Neuronal stem cell (in vitro differentiated cells): ENCODE measurements at places on chromosomes 16 and 17.

GRCh38 chr16:24146518-24146917 is 109.6 kb upstream of the CACNG3 start:
- no peak overlapping the region for H3K4me3 ChIP-seq
- DNase-seq: no peak
- no peak overlapping the region for H3K27ac ChIP-seq
- no peaks in the 10 kb centered on the region for H3K4me1 ChIP-seq
- no peaks in the 10 kb centered on the region for H3K27me3 ChIP-seq

- DNase-seq: no peak
- no peaks in the 10 kb centered on the region for H3K36me3 ChIP-seq
- no peak overlapping the region for H3K4me3 ChIP-seq
Observed at GRCh38 chr16:10577305-10578202, 2.8 kb downstream of the EMP2 start.

DNA sequence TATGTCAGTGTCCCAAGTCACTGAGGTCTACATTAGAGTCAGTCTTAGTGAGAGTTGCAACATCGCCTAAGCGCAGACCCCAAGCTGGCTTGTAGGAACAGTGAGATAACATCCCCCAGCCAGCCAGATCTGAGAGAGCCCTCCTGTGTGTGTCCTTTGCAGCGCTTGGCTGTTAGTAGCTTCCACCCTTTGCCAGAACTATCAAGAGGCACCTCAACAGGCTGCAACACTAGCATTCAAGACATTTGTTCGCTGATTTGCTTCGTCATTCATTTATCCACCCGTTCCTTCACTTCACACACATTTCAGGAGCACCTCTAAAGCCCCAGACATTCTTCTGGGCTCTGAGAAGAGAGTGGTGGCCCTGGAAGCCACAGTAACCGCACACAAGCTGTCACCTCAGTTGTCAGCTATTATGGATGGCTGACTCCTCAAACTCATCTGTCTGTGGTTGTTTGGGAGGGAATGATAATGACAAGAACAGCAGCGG is 289.6 kb downstream of the WWOX start:
- H3K4me1 ChIP-seq: no peaks in the 10 kb centered on the region
- no peak for DNase-seq
- no peaks in the 10 kb centered on the region for H3K27me3 ChIP-seq
- H3K27ac ChIP-seq: no peak overlapping the region

- no peak overlapping the region for H3K4me3 ChIP-seq
- peaks cover 5% of the 10 kb centered on the region for H3K4me1 ChIP-seq
- no peaks in the 10 kb centered on the region for H3K36me3 ChIP-seq
- no peak for DNase-seq
- H3K27me3 ChIP-seq: no peaks in the 10 kb centered on the region
Observed at GRCh38 chr17:65065906-65066305, 9.4 kb upstream of the GNA13 start.

- H3K36me3 ChIP-seq: no peaks in the 10 kb centered on the region
- H3K4me1 ChIP-seq: peaks cover 1% of the 10 kb centered on the region
- H3K4me3 ChIP-seq: no peak overlapping the region
Observed at GRCh38 chr16:87160701-87161337, 156.4 kb downstream of the C16orf95 start.

- H3K36me3 ChIP-seq: no peaks in the 10 kb centered on the region
- H3K4me3 ChIP-seq: no peak overlapping the region
- peak; percentile 40 for DNase-seq
- H3K4me1 ChIP-seq: peaks cover 4% of the 10 kb centered on the region
- no peak overlapping the region for H3K27ac ChIP-seq
- H3K27me3 ChIP-seq: no peaks in the 10 kb centered on the region
Observed at GRCh38 chr16:2715519-2715918, 4.5 kb downstream of the PRSS27 start.

DNA sequence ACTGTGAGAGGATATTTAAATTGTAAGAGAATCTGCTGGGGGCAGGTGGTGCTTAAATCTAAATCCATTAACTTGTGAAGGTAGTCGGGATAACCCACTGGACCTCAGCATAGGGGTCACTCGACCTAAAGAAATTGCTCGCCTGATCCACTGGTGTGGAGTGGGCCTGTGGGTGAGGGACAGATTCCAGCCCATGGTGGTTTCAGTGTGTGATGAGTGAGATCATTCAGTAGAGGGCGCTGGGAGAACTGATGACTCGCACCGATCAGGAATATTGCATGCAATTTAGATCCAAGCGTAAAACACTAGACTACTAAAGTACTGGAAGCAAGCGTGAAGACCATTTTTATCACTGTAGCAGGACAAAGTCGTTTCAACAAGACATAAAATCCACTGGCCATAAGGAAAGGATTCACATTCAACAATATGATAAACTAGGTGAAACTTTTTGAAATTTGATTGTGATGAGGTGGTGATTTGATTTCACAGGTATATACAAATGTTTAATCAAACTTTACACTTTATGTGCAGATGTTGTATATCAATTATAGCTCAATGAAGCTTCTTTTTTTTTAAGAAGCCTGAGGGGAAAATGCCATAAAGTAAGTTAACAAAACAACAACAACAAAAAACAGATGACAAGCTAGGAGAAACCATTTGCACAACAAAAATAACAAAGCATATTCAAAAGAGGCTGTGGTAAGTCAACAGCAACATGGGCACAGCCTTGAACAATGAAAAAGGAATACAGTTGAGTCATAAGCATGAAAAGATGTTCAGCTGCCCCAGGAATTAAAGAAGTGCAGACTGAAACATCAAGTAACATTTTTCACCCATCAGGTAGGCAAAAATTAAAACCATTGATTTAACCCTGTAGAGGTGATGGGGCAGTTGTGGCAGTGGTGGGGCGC is 7.5 kb upstream of the TMEM170A start:
- no peaks in the 10 kb centered on the region for H3K4me1 ChIP-seq
- no peaks in the 10 kb centered on the region for H3K36me3 ChIP-seq
- no peaks in the 10 kb centered on the region for H3K27me3 ChIP-seq
- peak; percentile 46 for DNase-seq

- no peak for DNase-seq
- H3K27me3 ChIP-seq: no peaks in the 10 kb centered on the region
- no peaks in the 10 kb centered on the region for H3K36me3 ChIP-seq
Observed at GRCh38 chr16:12548270-12548983, 255.3 kb downstream of the CPPED1 start.

- no peak for DNase-seq
- H3K4me1 ChIP-seq: no peaks in the 10 kb centered on the region
- H3K27me3 ChIP-seq: no peaks in the 10 kb centered on the region
- no peak overlapping the region for H3K4me3 ChIP-seq
- H3K27ac ChIP-seq: no peak overlapping the region
Observed at GRCh38 chr16:19566362-19566761, 10.9 kb downstream of the VPS35L start.

- H3K27ac ChIP-seq: no peak overlapping the region
- H3K4me1 ChIP-seq: peaks cover 5% of the 10 kb centered on the region
- no peak overlapping the region for H3K4me3 ChIP-seq
- H3K36me3 ChIP-seq: peaks cover 93% of the 10 kb centered on the region
Observed at GRCh38 chr16:8855051-8855786, 13.6 kb downstream of the CARHSP1 start.
